HL-60 (cell line): ENCODE measurements at places on chromosomes 7 and 10.

GRCh38 chr10:71233482-71233892 lies 21.1 kb downstream of the UNC5B start:
- no peak for DNase-seq

- DNase-seq, result no peak
Observed at GRCh38 chr7:40899636-40900507, 765.1 kb downstream of the SUGCT start.

- DNase-seq, result no peak
Observed at GRCh38 chr7:127927348-127927696, 103.9 kb downstream of the LRRC4 start.

- DNase-seq, result no peak
Observed at GRCh38 chr7:105024734-105025133, 10.7 kb downstream of the KMT2E start.

GRCh38 chr10:42975005-42975493 lies 101.8 kb upstream of the RET start:
- peak; percentile 89 for DNase-seq

GRCh38 chr7:92625617-92626016 lies 35.4 kb upstream of the FAM133B start:
- DNase-seq, result no peak

- DNase-seq, result no peak
Observed at GRCh38 chr7:67512481-67512880, 515.8 kb downstream of the TYW1 start.

GRCh38 chr10:75408911-75409885 lies 7.6 kb upstream of the ZNF503 start:
- no peak for DNase-seq

DNA sequence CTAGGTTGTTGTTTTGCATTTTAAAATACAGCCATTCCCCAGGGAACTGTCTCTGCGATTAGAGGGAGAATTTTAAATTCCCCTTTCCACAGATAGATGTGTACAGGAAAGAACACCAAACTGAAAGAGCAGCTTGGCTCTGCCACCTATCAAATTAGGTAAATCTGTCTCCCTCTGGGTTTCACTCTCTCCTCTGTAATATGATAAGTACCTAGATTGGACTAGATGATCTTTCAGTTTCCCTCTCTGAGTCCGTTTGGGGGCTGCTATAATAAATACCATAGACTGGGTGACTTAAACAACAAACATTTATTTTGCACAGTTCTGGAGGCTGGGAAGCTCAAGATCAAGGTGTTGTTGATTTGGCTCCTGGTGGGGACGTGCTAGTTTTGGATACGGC lies 186.0 kb downstream of the KIF20B start:
- DNase-seq, result no peak

DNA sequence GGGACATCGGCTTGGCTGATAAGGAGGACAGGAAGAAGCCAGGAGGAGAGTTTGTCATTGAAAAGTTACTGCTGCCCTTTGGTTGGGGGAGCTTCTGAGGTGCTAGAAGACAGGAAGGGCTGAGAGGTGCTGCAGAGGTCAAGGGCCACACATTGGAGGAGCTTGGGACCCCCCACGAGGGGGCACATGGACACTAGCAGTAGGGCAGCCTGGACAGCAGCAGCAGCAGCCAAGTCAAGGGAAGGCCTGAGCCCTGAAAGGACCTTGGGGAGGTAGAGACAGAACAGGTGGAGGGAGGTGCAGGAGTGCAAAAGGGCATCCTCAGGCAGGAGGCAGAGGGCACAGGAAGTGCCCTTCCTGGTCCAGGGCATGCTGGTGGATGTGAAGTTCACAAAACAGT lies 439.7 kb upstream of the IGFBP3 start:
- no peak for DNase-seq

DNA sequence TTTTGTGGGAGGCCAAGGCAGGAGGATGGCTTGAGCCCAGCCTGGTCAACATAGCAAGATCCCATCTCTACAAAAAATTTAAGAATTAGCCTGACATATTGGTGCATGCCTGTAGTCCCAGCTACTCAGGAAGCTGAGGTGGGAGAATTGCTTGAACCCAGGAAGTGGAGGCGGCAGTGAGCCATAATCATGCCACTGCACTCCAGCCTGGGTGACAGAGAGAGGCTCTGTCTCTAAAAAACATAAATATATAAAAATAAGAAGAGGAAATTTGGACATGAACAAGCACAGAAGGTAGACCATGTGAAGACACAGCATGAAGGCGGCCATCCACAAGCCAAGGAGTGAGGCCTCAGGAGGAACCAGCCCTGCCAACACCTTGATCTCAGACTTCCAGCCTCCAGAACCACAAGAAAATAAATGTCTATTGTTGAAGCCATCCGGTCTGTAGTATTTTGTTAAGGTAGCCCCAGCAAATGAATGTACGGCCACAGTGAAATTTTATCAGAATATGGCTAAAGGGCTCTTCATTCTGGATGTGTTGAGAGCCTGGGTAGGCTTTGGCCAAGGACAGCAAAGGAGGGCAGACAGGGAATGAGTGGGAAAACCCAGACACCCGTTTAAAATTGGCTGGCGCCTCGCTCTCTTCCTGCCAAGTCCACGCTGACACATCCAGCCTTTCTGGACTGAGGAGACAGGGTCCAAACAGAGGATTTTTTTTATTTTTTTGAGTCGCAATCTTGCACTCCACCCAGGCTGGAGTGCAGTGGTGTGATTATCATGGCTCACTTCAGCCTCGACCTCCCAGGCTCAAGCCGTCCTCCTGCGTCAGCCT lies 12.9 kb upstream of the GRID2IP start:
- DNase-seq, result no peak

DNA sequence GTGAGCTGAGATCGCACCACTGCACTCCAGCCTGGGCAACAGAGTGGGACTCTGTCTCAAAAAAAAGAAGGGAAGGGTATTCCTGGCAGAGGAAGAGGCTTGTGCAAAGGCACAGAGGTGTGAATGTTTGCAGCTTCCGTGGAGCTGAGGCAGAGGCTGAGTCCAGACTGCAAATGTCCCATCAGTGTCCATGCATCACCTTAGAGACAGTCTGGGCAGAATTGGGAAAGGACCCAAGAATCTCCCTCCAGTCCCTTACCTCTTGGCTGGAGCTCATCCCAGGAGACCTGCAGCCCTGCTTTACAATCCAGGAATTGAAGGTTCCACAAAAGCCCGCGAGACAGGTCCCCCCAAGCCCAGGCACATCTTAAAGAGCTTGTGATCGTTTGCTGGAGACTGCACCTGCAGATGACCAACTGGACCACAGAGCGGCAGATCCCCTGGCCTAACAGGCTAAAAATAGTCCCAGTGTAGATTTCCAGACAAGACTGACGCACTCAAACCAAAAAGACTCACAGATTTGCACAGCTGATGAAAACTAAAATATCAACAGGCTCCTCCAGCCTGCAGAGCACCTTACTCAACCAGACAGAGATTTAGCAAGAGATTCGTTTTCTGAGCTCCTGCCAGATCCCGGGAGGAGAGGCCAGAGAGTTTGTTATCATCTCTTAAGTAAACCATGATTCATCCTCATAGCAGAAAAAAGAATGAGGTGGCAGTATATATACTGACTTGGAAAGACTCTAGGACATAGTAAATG lies 22.9 kb upstream of the NANOS1 start:
- DNase-seq, result no peak

GRCh38 chr10:33579996-33580395 lies 245.5 kb upstream of the NRP1 start:
- DNase-seq, result no peak

DNA sequence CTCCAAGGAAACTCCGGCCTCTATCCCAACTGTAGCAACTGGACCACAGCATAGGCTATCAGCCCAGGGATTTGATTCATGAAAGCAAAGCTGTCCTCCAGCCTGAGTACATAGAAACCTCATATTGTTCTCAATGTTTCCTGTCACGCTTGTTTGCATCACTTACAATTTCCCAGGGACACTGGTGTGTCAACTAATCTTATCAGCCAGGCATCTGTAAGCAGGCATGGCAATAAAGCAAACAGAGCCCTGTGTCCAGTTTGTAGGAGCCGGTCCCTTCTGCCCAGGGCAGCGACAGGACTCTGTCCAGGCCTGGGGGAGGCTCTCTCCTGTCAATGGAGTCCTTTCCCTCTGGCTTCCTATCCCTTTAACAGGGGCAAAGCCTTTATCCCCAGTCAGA lies 23.0 kb upstream of the CDHR3 start:
- DNase-seq, result no peak

- DNase-seq, result no peak
Observed at GRCh38 chr7:42432644-42433043, 195.6 kb upstream of the GLI3 start.

GRCh38 chr10:122426829-122427228 lies 27.6 kb upstream of the ARMS2 start:
- no peak for DNase-seq

DNA sequence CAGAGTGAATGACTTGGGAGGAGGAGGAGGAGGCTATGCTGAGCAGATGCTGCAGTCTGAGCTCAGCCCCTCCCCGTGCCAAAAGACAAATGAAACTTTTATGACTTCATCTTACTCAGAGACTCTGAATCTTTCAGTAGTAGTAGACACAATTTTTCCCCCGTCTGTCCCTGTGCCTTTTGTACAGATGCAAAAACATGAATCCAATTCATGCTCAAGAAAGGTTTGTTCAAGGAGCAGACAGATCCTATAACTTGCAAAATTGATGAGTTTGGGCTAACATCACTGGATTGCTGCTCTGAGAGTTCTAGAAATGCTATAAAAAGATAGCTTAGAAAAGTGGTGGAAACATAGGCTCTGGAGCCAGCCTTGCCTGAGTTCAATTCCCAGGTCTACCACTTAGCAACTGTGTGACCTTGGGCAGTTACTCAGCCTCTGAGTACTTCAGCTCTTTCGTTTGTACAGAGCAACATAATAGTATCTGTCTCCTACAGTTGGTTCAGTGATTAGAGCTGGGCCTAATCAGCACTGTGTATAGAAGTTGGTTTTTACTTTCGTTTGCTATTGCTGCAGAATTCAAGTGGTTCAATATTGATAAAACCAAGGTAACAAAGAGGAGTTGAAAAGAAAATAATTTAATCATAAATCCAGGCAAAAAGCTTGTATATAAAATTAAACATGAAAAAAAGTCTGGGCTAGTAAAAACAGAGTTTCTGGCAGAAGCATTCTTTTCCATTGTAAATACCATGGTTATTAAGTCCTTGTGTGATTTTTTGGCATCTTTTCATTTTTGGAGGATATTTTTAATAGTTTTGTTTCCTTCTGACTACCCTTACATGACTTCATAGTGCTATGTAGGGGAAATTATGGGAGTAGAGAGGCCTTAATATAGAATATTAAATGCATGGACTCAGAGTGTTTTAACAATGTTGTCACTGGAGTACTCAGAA lies 174.2 kb upstream of the ZNF32 start:
- no peak for DNase-seq

DNA sequence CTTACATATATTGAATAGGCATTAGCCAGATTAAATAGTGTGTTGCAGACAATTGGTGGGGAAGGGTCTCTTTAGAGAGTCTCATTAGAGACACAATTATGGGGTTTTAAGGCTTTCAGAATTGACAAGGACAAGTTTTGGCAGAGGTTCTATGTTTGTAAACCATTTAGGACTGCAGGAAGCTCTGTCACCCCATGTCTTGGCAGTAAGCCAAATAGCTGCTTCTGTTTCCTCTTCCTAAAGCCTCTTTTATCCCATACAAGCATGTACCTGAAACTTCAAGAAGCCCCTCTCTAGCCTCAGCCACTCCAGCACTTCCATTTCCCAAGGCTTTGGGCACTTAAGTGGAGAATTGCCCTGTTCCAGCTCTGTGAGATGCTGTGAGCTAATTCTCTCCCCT lies 21.8 kb upstream of the LRRC4 start:
- DNase-seq, result no peak

- DNase-seq, result no peak
Observed at GRCh38 chr7:51242007-51242691, 74.5 kb downstream of the COBL start.
